ENCODE measurements at places on chromosomes 3 and 15. TPM values are rescaled to one million over a fixed set of nuclear protein-coding genes. Genes with fewer than 3 reads are reported as not detected.

DNA sequence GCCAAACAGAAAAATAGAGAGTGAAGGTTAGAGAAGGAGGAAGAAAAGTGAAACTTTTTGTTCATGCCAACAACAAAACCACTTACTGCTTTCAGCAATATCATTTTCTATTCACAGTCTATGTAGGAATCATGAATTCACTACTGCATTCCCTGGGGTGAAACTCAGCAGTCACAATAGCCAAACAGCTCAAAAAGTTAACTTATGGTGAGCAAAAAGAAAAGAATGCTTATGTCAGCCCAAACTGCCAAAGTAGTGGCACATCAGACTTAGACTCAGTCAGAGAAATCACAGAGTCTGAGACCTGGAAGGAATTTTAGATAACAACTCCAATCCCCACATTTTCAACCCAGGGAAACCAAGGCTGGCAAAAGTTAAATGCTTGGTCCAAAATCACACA, 238.7 kb upstream of the TMCO5A start:
- H3K36me3 ChIP-seq = no peaks in the 10 kb centered on the region
- DNase-seq = no peak
- H3K4me1 ChIP-seq = no peaks in the 10 kb centered on the region

DNA sequence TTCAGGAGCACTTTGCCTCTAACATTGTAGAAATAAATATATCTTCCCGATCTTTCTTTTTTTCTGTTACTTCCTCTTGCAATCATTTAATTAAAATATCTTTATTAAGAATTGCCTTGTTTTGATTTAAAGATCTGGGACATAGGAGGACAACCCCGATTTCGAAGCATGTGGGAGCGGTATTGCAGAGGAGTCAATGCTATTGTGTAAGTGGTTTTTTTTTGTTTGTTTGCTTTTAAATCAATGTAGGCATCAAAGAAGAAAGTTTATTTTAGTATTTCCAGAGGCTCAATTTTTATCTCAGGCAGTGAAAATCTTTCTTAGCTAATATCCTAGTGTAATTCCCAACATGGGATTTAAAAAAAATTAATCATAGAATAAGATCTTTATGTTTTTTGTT, 15.5 kb upstream of the EDEM1 start:
- H3K27me3 ChIP-seq = no peaks in the 10 kb centered on the region
- H3K27ac ChIP-seq = no peak overlapping the region
- H3K36me3 ChIP-seq = peaks cover 23% of the 10 kb centered on the region
- H3K4me3 ChIP-seq = no peak overlapping the region
- H3K4me1 ChIP-seq = no peaks in the 10 kb centered on the region
- DNase-seq = no peak

DNA sequence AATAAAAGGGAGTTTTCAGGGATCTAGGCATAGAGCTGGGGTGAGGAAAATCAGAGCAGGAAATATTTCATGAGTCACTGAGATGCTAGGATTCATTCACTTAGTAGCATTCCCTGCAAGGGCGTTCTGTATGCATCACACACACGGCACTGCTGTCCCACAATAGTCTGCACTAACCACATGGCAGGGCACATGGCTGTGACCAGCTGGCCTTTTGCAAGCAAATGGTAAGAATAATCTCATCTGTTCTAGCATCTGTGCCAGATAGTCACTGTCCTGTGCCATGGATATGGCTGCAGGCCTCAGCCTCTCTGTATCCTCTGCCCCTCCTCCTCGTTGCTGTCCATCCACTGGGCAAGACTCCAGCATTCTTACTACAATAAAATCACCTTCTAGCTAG, 37.8 kb downstream of the BOC start:
- 0 out of 2 replicates have a peak, but pooled peaks cover 9% of the 10 kb centered on the region for H3K4me1 ChIP-seq
- no peaks in the 10 kb centered on the region for H3K36me3 ChIP-seq
- H3K27me3 ChIP-seq = no peaks in the 10 kb centered on the region
- no peak overlapping the region for H3K4me3 ChIP-seq

DNA sequence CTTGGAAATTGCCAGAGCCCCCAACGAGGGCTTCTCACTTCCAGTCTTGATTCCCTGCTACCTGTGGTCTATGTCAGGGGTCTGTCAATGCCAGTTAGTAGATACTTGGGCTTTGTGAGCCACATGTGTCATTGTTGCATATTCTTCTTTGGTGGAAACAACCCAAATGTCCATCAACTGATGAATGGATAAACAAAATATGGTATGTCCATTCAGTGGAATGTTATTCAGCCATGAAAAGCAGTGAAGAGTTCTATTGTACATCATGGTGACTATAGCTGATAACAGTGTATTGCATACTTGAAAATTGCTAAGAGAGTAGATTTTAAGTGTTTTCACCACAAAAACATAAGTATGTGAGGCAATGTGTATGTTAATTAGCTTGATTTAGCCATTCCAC, 288.1 kb downstream of the RPLP1 start:
- no peaks in the 10 kb centered on the region for H3K36me3 ChIP-seq
- H3K27ac ChIP-seq = no peak overlapping the region
- H3K4me3 ChIP-seq = no peak overlapping the region
- no peak for DNase-seq

DNA sequence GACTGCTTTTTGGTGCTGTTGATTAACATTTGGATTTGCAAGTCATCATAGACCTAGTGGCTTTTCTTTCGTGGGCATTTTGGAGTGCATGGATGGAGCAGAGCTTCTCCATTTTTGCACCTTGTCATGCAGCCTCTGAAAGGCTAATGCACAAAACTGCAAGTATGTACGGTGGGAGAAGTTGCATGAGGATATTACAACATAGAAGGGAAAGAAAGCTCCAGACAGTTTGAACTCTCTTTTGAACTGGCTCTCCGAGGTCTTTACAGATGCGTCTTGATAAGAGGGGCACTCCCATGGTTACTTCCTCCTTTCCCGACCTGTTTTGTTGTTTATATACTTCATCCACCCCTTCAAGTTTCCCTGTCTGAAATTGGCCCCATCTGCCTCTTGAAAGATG, 147.1 kb upstream of the GBE1 start:
- no peaks in the 10 kb centered on the region for H3K36me3 ChIP-seq
- H3K27me3 ChIP-seq = no peaks in the 10 kb centered on the region
- no peaks in the 10 kb centered on the region for H3K4me1 ChIP-seq
- no peak overlapping the region for H3K27ac ChIP-seq

DNA sequence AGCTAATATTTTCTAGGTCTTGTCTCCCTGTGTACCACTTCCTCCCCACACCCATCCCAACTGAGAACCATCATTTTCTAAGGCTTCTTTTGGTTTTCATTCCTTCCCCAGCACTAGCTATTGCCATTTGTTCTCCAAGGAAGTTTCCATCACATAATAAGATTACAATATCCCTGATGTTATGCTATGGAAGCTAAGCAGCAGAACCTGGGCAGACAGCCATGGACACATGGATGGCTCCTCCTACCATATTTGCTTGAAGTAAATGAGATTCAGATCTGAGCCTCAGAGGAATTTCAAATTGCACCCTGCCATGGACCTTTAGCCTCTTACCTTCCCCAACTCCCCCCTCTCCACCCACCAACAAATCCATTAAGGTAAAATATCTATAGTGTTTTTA, 31.5 kb downstream of the GASK1A start:
- no peaks in the 10 kb centered on the region for H3K36me3 ChIP-seq
- DNase-seq = no peak
- H3K4me3 ChIP-seq = no peak overlapping the region
- no peaks in the 10 kb centered on the region for H3K4me1 ChIP-seq
- no peaks in the 10 kb centered on the region for H3K27me3 ChIP-seq

Gene SNTN
- total RNA-seq = not detected

Gene CHL1
- not detected for total RNA-seq

DNA sequence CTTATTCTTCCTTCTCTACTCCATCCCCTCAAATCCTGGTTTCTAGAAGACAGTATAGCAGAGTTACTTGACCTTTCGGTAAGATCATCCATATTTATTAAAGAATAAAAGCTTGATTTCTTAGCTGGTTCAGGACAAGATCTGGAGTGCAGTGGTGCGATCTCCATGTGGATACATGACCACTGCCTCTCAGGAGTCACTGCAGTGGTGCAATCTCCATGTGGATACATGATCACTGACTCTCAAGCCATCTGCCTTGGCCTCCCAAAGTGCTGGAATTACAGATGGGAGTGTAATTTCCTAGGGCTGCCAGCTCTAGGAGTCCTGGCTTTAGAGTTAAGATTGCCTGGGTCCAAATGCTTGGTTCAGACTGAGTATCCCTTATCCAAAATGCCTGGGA, 16.5 kb downstream of the LARP6 start:
- no peaks in the 10 kb centered on the region for H3K27me3 ChIP-seq
- DNase-seq = no peak
- H3K4me3 ChIP-seq = no peak overlapping the region

DNA sequence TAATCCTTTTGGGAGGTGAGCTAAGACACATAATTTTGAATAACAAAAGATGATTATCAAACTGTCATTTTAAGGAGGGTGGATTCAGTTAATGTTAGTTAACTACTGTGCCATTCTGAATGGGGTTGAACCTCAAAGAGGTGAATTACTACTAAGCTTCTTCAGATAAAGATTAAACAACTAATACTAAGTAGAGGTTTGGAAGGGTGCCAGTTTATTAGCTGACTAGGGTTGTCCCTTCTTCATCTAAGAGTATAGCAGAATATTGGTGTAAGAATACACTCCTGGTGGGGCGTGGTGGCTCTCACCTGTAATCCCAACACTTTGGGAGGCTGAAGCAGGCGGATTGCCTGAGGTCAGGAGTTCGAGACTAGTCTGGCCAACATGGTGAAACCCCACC, 123.1 kb upstream of the LRRFIP2 start:
- no peaks in the 10 kb centered on the region for H3K4me1 ChIP-seq
- no peak overlapping the region for H3K27ac ChIP-seq
- DNase-seq = no peak
- H3K4me3 ChIP-seq = no peak overlapping the region

Data from PC-3 (cell line).